CD4-positive, alpha-beta T cell treated with Interleukin-2 at 100 ng/mL for 4 hours (primary cell): ENCODE measurements at places on chromosomes 3 and 15.

- no peak for DNase-seq
Measured at GRCh38 chr3:11220230-11220629, 52.0 kb upstream of the ATG7 start.

DNA sequence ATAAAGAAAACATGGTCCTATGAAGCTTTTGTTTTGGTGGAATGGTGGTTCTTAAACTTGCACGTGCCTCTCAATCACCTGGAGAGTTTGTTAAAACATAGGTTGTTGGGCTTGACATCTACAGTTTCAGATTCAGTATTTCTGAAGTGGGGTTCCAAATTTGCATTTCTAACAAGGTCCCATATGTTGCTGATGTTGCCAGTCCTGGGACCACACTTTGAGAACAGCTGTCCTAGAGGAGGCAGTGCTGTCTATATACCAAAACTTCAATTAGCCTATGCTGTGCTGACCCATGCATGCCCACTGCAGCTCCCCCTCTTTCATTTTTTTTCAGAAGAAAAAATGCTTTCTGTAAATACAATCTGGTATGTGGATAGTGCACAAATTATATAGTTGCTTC, 31.3 kb downstream of the ALCAM start:
- DNase-seq: no peak

- no peak for DNase-seq
Measured at GRCh38 chr15:92879949-92880725, 20.0 kb upstream of the CHD2 start.

DNA sequence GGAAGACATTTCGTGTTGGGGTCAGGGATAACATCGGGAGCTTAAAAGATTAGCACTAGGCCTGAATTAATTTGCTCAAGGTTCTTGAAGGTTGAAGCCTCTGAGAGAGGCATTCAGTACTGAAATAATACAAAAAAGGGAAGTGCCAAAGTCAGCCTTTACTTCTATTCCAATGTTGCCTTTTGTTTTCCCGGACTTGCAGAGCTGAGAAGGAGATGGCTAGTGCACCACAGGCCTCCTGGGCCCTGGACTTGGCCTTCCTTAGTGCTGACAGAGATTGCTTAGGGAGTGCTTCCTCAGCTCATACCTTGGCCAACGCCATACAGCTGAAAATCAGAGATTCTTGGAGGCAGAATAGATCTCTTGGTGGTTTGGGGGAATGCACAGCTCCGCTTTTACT, 333.6 kb upstream of the TBL1XR1 start:
- no peak for DNase-seq
